G401 (cell line): ENCODE measurements at places on chromosomes 16 and 17.

DNA sequence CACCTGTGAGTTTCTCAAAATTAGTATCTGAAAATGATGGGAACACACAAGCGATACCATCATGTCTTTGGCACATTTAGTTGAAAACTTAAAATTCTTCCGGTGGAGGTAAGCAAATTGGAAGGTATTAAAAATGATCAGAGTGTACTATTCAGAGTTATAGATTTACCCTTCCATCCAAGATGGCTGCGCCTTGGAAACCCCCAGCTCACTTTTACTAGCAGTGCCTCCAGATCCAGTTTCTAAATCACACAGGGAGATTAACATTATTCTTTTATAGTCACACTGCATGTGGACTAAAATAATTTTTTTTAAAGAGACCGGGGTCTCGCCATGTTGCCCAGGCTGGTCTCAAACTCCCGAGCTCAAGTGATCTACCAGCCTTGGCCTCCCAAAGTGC, 15.0 kb downstream of the PITPNC1 start:
- DNase-seq, result no peak

- no peak for DNase-seq
Measured at GRCh38 chr16:89961920-89962319, 13.4 kb downstream of the DEF8 start.

DNA sequence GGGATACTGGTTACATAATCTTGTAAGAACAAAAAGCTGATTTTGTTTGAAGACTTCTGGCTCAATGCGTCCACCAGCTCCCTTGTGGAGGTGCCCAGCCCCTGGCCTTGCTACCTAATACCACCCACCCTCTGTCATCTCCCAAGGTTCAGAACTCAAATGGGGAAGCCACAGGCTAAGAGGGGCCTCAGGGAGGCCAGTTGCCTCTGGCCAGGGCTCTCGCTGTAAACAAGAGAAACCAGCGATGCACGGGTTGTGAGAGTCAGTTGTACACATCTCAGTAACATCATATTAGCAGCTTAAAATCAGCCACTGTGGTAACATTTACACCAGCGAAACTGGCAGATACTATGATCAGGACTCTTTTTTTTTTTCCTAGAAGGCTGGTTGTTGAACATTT, 6.0 kb downstream of the TEKT5 start:
- no peak for DNase-seq

GRCh38 chr17:9802294-9802693, 10.9 kb upstream of the DHRS7C start:
- no peak for DNase-seq

DNA sequence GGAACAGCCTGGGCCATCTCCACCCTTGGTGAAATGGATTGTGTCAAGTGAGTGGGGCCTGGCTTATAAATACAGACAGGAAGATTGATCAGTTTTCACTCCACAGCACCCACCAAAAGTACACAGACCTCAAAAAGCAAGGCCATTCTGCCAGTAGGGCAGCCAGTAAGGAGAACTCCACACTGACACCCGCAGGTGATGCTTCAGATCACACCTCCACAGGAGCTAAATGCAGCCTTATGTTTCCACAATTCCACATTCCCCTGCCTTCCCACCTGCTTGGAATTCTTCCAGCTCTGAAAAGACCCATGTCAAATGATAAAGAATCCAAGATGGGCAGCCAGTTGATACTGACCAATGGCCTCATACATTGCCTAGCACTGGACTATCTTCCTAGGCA, 191.1 kb downstream of the ZFHX3 start:
- DNase-seq, result no peak

DNA sequence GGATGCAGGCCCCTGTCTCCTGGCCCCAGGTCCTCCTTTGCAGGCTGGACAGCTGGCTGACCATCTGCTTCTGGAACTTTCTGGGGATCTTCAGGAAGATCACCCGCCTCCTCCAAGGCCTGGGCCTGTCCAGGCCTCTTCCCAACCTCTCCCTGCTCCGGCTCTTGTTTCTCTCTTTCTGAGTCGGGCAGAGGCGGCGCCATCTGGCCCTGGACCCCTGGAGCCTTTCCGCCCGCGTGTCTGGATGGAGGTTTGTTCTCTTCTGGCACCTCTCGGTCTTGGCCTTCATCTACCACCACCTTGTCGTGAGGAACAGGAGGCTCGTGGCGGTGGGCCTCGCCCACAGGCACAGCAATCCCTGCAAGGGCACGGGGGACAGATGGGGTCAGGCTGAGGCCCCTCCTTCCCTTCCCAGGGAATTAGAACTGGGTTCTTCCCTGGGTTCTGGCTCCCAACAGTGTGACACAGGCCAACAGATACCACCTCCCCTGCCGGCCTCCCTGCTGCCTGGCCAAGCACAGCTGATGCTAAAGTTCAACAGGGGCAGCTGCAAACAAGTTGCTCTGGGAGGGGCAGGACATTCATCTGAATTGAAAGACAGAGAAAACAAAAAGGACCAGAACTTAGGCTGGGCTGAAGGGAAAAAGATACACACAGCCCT, 13.3 kb downstream of the NDUFAF8 start:
- peak; percentile 64 for DNase-seq

DNA sequence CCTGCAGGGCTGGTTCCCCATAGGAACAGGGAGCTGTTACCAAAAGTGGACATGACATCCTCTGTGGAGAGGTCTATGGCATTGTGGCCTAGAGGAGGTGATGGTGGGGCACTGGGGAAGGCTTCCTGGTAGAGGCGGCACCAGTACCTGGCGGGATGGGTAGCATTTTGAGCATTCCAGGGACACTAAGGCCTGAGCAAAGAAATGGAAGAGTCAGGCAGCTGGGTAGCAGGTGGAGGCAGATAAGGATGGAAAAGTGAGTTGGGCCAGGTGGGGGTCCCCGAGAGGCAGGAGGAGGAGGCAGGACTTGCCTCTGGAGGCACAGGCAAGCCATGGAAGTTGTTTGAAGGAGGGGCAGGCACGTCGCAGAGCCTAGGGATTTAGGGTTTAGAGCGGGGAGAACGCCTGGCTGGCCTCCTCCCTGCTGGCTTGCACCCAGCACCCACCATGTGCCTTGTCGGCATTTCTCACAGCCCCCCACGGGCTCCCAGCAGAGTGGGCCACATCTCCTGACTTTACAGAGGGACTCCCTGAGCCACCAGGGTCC, 5.1 kb upstream of the ADCY7 start:
- no peak for DNase-seq
